HS-27A (cell line): ENCODE measurements at places on chromosomes 5 and 9.

GRCh38 chr5:89972901-89973300 lies 436.7 kb downstream of the CETN3 start:
- no peak for DNase-seq

- DNase-seq, result no peak
Measured at GRCh38 chr5:52632281-52632680, 155.4 kb upstream of the ITGA1 start.

DNA sequence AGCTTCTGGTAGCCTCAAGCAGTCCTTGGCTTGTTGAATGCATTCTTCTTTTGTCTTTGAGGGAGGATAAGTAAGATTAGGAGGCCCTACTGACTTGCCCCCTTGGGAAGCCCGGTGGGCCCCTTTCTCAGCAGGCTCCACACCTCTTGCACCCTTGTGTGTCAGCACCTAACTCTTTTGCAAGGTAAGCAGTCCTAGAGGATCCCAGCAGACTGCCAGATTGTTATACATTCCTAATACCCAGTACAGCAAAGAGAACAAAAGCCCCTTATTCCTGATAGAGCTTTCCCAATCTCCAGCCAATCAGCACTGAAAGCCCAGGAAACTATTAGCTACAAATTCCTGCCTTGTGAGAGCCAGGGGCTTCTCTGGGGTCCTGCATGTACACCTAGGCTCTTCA lies 152.8 kb downstream of the RAB3C start:
- DNase-seq, result no peak

DNA sequence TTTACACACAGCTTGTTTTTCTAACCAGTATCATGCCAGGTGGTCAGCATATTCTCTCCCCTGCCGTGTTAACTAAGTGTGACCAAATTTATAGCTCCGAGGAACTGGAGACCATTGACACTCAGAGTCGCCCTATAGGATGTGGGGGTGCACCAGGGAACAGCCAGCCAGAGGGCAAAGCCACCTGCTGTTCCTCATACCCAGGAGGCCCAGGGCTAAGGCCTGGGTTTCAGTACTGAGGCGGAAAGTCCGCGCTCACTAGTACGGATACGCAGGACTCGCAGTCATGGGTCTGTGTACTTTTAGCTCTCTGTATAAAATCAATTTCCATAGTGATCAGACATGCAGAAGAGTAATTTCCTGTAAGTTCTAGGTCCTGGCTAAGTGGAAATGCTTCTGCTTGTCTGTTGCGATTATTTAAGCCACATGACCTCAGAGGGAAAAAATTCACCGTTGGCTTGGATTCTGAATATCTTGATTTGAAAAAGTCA lies 247.0 kb downstream of the AOPEP start:
- DNase-seq, result no peak

GRCh38 chr5:33793836-33794549 lies 97.8 kb downstream of the ADAMTS12 start:
- DNase-seq, result no peak
